ENCODE measurements at places on chromosomes 3 and 15. TPM values are rescaled to one million over a fixed set of nuclear protein-coding genes. Genes with fewer than 3 reads are reported as not detected.

GRCh38 chr3:123590685-123591450 is 6.0 kb upstream of the HACD2 start:
- DNase-seq, result no peak

FAM107A gene
- total RNA-seq, result not detected

DNA sequence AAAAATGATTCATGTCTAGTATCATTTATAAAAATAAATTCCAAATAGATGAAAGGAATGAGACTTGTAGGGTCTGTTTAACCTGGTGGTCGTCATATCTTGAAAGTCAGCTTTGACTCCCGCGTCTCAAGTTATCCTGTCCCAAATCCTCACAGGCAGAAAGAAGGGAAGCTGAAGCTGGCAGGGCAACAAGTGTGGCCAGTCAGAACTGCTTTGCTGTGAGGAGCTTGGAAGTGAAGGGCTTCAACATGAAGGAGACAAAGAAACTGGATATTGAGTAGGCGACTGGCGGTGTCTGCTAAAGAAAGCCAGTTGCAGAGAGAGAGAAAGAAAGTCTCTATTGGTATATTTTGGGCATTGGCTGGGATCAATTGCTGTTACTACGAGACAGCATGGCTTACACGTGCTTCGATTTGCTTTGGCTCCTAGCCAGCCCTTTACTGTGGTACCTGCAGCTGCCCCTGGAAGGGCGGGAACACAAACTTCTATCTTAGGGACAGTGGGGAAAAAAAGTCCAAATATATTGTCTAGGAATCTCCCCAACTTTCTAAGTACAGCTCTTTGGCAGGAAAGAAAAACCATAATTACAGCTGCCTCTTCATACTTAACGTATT is 107.2 kb downstream of the CHST2 start:
- DNase-seq, result no peak

IMPG2 gene
- total RNA-seq, result 0.05 TPM

UACA gene
- 1.2 TPM for total RNA-seq

KCNMB3 gene
- total RNA-seq, result 0.47 TPM

DNA sequence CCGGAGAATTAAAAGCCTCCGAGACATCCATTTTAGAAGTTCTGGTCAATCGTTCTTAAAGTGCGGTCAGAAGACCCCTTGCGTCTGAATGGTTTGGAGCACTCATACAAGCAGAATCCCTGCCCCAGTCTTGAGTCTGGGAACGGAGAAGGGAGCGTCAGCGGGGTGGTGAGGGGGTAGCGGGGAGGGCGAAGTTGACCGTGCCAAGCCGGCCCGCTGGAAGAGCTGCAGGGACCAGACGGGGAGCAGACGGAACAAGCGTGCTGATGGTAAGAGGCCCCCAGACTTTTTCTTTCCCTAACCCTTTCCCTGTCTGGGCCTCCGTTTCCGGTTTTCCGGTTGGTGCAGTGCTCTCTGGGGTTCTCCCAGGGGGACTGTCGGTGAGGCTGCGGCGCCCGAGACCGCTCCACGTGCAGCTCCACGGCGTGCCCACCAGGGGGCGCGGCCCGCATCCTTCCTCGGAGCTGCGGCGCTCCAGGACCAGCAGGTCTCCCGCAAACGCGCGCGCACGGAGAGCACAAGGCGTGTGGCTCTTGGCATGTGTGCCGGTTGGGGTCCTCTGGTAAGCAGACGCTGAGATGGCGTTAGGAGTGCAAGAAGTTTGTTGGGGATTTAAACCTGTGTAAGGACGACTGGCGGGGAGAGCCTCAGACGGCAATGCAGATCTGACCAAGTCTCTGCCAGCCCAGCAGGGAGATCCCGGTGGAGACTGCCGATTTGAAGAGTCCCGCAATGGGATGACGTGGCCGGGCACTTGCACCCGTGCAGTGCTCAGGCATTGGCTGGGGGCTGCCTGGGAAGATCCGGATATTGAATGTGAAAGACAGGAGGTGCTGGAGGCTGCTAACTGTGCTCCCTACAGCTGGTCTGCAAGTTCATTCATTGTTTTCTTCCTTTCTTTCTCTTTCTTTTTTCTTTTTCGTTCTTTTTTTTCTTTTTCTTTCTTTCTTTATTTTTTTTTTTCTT is 19.2 kb upstream of the CORO2B start:
- DNase-seq, result peak; percentile 63

DNA sequence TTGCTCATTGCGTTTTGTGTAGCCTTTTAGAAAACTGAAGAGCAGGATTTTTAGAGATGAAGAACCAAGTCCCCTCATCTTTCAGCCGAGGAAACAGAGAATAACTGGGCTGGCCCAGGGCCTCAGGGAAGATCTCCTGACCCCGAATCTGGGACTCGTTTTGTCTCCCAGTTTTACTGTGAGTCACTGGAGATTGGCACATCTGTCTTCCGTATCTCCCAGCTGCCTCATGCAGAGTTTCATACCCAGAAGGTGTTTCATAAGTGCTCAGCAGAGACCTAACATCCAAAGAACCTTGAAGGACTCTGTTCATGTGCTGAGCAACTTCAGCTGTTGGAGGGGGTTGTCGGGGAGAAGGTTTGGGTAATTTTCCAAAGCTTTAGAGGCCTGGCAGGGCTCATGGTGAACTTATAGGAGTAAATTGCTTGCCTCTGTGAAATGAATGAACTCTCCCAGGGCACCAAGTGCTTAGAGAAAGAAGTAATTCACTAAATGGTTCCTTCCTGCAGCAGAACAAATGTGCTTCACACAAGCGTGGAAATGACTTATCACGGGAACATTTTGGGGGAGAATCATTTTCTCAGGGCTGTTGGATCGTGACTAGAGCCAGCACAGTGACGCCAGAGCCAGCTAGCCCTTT is 121.4 kb downstream of the FAM43A start:
- no peak for DNase-seq

GRCh38 chr3:197224034-197224444 is 74.4 kb downstream of the DLG1 start:
- DNase-seq, result no peak

DNA sequence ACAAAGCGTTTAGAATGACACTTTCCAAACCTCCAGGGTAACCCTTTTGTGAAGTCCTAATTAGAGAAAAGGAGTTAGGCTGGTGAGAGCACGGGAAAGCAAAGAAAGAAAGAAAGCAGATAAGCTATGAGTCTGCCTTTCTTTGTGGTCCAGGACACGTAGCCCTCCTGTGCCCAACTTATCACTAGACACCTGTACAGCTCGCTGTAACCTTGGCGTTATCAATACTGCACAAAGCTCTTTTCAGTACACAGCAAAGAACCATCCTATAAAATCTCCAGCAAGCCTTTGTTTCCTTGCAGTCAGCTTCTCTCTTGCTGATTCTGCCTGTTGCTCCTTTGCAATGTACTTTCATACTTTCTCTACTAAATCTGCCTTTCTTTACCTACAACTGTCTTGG is 6.8 kb upstream of the TAMM41 start:
- DNase-seq, result no peak

DAPK2 gene
- total RNA-seq, result 8.7 TPM

DNA sequence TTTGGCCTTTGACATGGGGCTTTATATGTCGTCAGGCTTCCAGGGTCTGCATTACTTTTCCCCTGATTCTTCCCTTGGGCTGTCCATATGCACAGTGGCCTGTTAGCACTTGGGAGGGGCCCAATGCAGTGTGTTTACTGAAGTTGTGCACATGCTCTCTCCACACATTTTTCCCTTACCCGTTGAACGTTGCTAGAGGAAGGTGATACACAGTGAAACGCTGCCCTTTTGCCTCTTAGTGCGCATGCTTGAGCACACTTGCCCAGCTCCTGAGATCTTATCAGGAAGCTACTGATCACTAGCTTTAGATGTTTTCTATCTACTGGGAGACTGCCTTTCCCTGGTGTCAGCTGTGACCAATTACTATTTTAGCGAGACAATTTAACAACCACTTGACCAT is 1198.0 kb downstream of the ROBO1 start:
- no peak for DNase-seq

SLC12A1 gene
- total RNA-seq, result not detected

- no peak for DNase-seq
These were observed 32.5 kb downstream of the MRPS25 start for GRCh38 chr3:15032650-15033049.

DNA sequence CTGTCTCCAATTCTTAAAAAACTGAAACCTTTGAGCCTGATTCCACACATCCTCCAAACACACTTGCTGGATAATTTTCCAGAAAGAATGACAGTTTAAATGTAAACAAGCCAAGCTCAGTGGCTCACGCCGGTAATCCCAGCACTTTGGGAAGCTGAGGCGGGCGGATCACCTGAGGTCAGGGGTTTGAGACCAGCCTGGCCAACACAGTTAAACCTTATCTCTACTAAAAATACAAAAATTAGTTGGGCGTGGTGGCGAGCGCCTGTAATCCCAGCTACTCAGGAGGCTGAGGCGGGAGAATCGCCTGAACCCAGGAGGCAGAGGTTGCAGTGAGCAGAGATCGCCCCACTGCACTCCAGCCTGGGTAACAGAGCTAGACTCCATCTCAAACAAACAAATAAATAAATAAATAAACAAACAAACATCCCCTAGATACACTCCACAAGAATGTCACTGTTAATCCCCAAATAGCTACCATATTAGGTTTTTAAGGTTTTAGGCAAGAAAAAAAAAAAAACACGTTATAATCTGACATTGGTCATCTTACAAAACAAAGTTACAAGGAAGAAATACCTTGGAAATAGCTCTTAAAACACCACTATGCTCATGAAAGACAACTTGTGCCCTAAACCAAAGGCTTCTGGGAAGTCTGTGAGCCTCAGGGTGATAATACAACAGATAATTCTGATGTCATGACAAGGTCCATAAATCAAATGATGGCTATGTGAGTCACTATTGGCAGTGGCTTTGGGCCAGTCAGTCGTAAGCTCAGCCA is 13.2 kb downstream of the TNIK start:
- no peak for DNase-seq

- no peak for DNase-seq
These were observed 130.2 kb upstream of the SGO1 start for GRCh38 chr3:20316238-20316637.

GRCh38 chr15:89112341-89112971 is 24.2 kb downstream of the ABHD2 start:
- no peak for DNase-seq

FGF12 gene
- not detected for total RNA-seq

DNA sequence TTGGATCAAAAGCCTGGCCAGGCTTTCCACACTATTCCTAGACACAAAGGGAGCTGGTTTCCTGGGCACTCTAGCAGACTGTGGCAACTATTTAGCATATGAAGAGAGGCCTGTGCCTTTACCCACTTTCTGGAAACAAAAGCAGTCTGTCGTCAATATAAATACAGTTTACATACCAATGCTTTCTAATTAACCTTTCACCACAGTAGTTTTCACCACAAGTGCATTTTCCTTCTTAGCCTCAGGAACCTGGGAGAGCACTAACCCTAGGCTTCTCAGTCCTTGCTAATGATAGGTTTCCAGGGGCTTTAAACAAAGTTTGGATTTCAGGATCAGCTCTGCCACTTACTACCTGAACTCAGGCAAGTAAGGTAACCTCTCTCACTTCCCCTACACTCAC is 499.1 kb downstream of the MAGI1 start:
- no peak for DNase-seq

GRCh38 chr3:57144952-57145351 is 20.2 kb downstream of the IL17RD start:
- no peak for DNase-seq

FOXL2 gene
- not detected for total RNA-seq

KCNAB1 gene
- total RNA-seq, result not detected

SUSD5 gene
- total RNA-seq, result not detected

NEK10 gene
- 0.57 TPM for total RNA-seq

DNA sequence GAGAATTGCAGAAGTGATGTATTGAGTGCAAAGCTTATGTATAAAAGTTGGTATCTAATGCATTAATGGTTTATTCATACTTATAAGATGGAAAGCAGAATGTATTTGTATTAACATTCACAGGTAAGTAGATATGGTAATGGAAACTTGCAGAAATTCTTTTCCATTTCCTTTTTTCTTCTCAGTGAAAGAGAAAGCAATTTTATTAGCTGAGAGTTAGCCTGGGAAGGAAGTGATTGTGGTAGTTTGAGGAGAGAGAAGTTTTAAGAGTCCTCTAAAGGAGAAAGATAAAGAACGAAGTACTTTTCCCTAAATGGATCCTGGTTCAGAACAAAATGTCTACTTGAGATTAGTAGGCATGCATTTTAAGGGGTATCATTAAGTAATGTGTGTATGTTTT is 60.1 kb upstream of the OSTN start:
- DNase-seq, result no peak

- no peak for DNase-seq
These were observed 18.6 kb downstream of the POMGNT2 start for GRCh38 chr3:43087249-43087776.

- DNase-seq, result no peak
These were observed 511.7 kb upstream of the CDIN1 start for GRCh38 chr15:36067483-36068274.

DNA sequence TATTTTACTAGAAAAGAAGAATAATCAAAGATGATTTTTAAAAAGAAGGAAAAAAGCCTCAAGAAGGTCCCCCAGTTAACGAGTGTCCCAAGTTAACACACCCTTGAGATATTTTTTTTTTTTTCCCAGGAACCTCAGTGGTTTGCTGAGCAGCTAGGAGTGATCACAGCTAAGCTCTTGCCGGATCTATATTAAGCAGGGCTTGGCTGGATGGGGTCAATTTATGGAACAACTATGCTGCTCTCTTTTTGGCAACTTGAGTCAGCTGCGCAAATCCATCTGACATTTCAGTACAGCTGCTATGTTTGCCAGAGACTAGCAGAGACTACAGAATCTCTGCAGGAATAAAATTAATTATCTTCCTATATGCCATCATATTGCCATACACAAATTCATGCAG is at the start of gene LMOD3:
LMOD3 (minus strand) TSS at position 193 of the 400 bp plus-strand sequence. CDS start 209 bp downstream, outside the sequence.
- no peak for DNase-seq

All from activated T-helper 1 cell treated with anti-CD3 and anti-CD28 coated beads, Interleukin-12 subunit alpha, Interleukin-12 subunit beta, Interleukin-2, Interleukin-4 antibody, amounts not matched to agents 30 ng/mL and 10 ng/mL and 1 ng/mL, durations not matched to agents 14 hours and 24 hours and 36 hours (primary cell).